ENCODE measurements at places on chromosomes 16 and 17. TPM values are rescaled to one million over a fixed set of nuclear protein-coding genes. Genes with fewer than 3 reads are reported as not detected.

The AATK gene
- total RNA-seq, result 7.3 TPM

The CA7 gene
- total RNA-seq, result not detected

The GNG13 gene
- total RNA-seq, result not detected

The MAPK8IP3 gene
- total RNA-seq, result 85.3 TPM

The C16orf89 gene
- total RNA-seq, result 6.9 TPM

The SHISA6 gene
- 29.5 TPM for total RNA-seq

The IRF8 gene
- total RNA-seq, result 3.7 TPM

The BEAN1 gene
- total RNA-seq, result 5.3 TPM

The ASPA gene
- 0.54 TPM for total RNA-seq

The CDH8 gene
- 88.2 TPM for total RNA-seq

The RNF222 gene
- not detected for total RNA-seq

The MYH2 gene
- 0.91 TPM for total RNA-seq

The MEIOB gene
- 1.2 TPM for total RNA-seq

Measured in cerebellum (tissue), 4 donors.